Cortex of kidney (tissue), 1 donor: ENCODE measurements at places on chromosomes 16 and 17.

GRCh38 chr16:86783636-86784626 lies 205.6 kb downstream of the FOXL1 start:
- DNase-seq, result no peak

DNA sequence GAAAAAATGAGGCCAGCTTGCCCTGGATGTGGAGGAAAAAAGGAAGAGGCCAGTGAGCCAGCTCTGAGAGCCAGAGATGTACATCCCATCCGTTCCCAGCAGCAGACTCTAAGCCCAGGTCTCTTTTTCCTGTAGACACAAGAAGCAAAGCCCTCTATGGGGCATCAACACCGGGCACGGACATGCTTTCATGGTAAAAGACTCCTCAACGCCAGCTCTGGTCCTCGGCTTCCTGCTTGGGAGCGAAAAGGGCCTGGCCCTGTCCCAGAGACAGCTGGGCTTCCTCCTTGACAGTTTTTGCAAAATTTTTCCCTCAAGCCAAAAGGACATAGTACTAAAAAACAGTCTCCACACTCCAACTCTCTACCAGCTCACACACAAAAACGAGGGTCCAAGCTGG lies 27.1 kb downstream of the PELP1 start:
- no peak for DNase-seq

DNA sequence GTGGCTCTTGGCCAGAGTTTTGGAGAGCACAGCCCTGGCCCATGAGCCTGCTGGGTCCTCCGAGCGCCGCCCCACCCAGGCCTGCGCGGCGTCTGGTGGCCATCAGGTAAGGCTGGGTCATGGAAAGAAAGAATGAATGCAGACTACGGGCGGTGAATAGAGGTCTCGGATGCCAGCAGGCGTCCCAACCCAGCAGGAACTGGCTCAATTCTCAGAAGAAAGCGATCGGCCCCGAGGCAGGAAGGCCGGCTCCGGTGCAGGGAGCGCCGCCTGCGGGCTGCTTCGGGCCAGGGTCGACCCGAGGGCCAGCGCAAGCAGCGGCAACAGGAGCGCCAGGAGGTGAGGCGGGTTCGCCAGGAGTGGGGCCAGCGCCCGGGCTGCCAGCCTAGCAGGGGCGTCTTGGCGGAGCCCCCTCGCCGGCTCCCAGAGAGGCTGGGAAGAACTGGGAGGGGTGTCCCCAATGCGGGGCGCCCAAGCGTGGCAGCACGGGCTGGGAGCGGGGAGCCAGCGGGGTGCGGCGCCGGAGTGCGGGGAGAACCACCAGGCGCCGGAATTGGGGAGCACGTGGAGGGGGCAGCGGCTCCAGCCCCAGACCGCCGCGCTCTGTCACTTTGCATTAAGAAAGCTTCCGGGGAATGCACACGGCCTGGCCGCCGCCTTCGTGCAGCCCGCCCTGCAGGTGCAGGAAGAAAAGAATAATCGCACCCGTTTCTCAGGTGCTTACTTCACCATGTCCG lies 7.1 kb upstream of the TMC5 start:
- no peak for DNase-seq

DNA sequence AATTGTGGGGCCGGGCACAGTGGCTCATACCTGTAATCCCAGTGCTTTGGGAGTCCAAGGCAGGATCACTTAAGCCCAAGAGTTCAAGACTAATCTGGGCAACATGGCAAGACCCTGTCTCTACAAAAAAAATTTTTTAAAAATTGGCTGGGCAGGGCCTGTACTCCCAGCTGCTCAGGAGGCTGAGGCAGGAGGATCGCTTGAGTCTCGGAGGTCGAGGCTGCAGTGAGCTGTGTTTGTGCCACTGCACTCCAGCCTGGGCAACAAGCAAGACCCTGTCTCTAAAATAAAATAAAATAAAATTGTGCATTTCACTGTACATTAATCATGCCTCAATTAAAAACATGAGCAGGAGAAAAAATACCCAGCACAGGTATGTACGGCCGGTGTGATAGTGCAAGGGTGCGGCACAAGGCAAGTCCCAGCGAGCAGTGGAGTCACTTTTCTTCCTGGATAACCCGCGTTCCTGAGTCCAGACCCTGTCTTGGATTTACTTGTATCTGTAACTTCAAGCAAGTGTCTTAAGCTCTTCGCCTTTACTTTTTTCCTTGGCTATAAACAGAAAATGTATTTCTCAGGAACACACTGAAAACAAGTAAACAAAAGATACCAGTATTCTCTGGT lies 11.4 kb downstream of the ZDHHC7 start:
- DNase-seq, result no peak

DNA sequence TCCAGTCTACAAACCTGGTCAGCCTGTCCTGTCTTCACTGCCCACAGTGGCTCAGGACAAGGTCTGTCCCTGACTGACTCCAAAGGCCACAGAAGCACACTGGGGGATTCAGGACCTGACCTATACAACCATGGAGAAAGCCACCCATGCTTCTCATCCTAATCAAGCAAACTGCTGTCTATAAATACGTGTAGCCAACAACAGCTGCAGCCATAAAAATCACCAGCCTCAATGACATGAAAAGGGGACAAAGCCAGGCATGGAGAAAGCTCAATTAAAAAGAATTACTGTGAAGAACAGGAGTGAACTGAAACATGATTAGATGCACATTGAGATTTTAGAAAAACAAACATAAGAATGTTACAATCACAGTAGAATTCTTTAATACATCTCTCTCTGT lies 170.1 kb downstream of the CDK5R1 start:
- no peak for DNase-seq

- no peak for DNase-seq
Observed at GRCh38 chr17:4632581-4632920, 8.9 kb downstream of the ALOX15 start.

GRCh38 chr16:89304181-89304851 lies 86.8 kb downstream of the ZNF778 start:
- DNase-seq, result no peak

DNA sequence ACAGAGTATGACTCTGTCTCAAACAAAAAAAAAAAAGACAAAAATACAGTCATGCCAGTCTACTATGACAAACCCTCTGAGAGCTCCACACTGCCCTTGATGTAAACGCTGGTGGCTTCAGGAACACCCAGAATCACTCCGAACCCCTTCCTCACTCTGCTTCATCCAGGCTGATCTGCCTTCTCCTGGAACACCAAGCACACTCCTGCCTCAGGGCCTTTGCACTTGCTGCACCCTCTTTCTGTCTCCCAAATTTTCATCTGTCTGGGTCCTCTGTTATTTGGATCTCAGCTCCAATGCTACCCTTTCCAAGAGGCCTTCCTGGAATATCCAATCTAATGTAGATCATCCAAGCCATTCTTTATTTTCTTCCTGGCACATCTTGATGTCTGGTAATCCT lies 7.9 kb upstream of the SLC39A11 start:
- no peak for DNase-seq

- no peak for DNase-seq
Observed at GRCh38 chr16:83176802-83177201, 550.0 kb downstream of the CDH13 start.

GRCh38 chr16:31464348-31464769 lies 5.1 kb downstream of the ARMC5 start:
- DNase-seq, result no peak

GRCh38 chr16:21590287-21590686 lies 9.1 kb upstream of the METTL9 start:
- no peak for DNase-seq

DNA sequence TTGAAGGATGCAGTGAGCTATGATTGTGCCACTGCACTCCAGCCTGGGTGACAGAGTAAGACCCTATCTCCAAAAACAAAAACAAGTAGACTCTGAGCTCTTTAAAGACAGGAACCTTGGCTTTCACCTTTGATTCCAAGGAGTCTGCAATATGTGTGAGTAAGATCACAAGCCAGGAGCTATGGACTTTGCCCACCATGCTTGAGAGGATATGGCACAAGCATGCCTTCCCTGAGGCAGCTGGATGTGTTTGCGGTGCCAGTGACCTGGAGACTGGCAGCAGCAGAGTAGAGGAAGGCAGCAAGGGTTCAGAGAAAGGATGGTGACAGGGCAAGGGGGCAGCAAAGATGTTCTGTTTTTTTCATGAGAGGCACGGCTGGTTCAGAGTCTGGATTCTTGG lies 14.5 kb upstream of the PRKCA start:
- no peak for DNase-seq

- no peak for DNase-seq
Observed at GRCh38 chr16:11539641-11540050, 47.1 kb downstream of the LITAF start.

- DNase-seq, result no peak
Observed at GRCh38 chr16:78460428-78460827, 361.0 kb downstream of the WWOX start.

- no peak for DNase-seq
Observed at GRCh38 chr17:71329310-71330098, 791.3 kb upstream of the SOX9 start.

- DNase-seq, result no peak
Observed at GRCh38 chr17:38996660-38997337, 29.6 kb upstream of the FBXO47 start.

- DNase-seq, result no peak
Observed at GRCh38 chr16:73064994-73065545, 17.1 kb upstream of the ZFHX3 start.

GRCh38 chr17:82023447-82024241 lies 539 bp downstream of the LRRC45 start:
- DNase-seq, result no peak

DNA sequence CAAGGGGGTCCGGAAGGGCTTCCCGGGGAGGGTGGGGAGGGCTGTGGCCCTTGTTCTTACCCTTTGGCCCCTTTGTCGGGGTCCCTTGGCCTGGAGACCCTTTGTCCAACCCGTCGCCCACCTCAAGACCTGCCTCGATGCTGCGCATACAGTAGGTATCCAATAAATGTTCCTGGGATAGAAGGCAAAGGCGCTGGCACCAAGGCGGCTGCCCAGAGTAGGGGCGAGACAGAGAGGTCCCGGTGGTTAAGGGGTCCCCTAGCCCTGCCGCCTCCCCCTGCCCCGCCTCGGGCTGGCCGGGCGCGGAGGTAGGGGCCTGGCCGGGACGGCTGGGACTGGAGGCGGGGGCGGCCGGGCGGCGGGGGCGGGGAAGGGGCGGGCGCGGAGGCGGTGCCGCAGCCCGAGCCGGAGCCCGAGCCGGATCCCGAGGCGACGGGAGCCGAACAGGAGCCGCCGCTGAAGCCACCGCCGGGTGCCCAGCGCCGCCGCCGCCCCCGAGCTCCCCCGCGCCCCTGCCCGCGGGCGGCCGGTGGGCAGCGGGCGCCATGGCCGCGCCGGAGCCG lies at the start of gene NHERF2:
NHERF2 (plus strand) TSS at position 442 of the 563 bp plus-strand sequence; CDS start at position 546, 104 bp downstream.
- DNase-seq, result no peak

GRCh38 chr17:55424893-55425540 lies 3.4 kb upstream of the MMD start:
- no peak for DNase-seq

- DNase-seq, result no peak
Observed at GRCh38 chr17:79043931-79044320, 20.0 kb downstream of the C1QTNF1 start.

DNA sequence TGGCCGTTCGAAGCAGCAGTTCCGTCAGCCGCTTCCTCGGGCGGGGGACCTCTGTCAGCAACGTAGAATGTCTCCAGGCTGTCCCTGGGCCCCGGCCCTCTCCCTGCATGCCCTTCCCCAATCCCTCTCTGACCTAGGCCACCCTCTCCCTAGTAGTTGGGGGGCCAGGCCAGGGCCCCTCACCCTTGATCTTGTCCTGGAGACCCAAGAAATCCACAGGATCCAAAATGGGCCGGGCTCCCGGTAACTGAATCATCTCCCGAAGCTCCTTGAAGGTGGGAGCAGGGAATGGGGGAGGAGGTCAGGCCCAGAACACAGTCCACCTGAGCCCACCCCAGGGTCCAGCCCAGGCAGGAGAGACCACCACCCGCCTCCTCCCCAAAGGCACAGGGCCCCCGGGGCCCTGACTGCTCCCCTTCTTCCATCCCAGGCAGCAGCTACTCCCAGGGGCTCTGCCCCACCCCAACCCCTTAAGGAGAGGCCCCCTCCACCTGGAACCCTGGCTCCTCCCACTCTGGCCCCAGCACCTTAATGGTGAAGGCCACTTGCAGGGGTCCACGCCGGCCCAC lies 4.7 kb upstream of the GRIN2C start:
- no peak for DNase-seq

DNA sequence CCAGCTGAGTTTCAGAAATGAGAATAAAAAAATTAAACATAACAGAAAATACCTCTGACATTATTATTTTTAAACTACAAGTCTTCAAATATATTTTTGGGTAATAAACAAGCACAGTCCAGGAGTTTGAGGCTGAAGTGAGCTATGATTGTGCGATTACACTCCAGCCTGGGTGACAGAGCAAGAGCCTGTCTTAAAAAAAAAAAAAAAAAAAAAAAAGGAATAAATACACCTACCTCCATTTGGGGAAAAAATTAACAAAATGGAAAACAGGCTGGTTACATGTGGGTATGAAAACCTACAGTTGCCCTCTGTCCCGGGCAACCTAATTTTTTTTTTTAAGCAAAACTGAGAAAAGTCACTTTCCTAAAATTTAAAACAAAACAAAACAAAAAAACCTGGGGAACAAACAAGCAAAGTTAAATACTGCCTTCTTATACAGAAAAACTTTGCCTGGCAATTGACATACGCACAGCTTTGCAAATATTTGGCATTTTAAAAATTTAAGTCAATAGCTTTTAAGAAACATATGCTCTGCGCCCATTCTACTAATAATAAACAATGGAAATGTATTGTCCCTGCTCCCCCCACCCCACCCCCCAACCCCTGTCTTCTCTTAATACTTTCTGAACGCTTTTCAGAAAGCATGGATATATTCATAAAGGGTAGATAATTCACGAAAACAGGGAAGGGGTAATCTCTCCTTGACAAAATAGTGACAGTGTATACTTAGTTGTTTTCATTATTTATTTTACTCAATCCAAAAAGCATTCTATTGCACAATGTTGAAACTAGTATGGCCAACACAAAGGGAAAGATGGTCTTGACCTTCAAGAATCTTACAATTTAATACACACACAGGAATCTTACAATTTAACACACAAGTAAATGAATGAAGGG lies 81.3 kb downstream of the STH start:
- DNase-seq, result no peak

GRCh38 chr17:42519546-42520491 lies 16.2 kb upstream of the NAGLU start:
- DNase-seq, result no peak

GRCh38 chr16:14485121-14485551 lies 144.9 kb downstream of the PARN start:
- DNase-seq, result no peak

DNA sequence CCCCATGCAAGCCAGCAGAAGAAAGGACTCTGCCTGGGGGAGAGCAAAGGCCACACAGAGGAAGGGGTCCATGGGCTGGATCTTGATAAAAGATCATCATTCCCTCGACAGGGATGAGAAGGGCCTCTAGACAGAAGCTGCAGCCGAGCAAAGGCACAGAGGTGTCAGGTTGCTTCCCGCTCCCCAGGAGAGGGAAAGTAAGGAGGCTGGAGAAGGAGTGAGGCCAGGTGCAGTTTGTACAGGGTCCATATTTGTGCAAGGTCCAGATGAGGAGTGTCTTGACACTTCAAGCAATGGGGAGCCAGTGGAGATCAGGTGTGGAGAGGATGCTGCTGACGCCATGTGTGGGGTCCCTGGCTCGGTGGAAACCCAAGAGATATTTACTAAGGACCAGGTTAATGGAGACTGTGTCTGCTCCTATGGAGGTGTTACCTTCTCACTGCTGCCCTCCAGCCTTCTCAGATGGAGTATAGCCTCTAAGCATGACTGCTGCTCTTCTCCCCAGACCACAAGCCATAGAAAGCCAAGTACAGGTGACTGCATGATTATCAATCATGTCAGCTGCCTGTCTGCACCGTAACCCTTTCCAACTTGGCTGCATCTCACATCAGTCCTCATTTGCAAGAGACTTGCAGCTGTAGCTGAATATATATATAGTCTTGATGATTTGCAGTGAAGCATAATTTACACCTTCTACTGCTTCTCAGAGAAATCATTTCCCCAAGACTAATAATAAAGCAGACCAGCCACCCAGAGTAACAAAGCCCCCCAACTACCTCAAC lies 21.1 kb downstream of the GAS7 start:
- no peak for DNase-seq
